ENCODE measurements at places on chromosomes 1 and 21. TPM values are rescaled to one million over a fixed set of nuclear protein-coding genes. Genes with fewer than 3 reads are reported as not detected.
A peak's percentile ranks its signal among the peaks of the same experiment; 100 is the strongest.

SLC45A3 gene
- polyA plus RNA-seq: 2.6 TPM

CHI3L2 gene
- 1.8 TPM for polyA plus RNA-seq

CBS gene
- polyA plus RNA-seq: 22.2 TPM

TSPAN2 gene
- 3.4 TPM for polyA plus RNA-seq

HCRTR1 gene
- polyA plus RNA-seq: 0.24 TPM

GRCh38 chr21:26171258-26172100 is 909 bp upstream of the APP start:
- no peak for DNase-seq

DNA sequence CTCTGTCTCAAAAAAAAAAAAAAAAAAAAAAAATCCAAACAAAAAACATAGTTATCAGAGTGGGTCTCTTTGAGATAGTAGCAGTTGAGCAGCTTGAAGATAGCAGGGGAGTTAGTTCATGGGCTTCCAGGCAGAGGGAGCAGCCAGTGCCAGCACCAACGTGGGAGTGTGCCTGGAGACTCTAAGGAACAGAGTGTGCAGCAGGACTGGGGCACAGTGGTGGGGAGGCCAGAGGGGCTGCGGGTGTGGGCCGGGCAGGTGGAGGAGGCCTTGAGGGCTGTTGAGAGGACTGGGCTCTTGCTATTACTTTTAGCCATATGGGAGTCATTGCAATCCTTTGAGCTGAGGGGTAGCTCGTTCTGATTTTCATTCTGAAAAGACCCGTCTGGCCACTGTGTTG is 63.8 kb downstream of the RYR2 start:
- no peak for DNase-seq

DNA sequence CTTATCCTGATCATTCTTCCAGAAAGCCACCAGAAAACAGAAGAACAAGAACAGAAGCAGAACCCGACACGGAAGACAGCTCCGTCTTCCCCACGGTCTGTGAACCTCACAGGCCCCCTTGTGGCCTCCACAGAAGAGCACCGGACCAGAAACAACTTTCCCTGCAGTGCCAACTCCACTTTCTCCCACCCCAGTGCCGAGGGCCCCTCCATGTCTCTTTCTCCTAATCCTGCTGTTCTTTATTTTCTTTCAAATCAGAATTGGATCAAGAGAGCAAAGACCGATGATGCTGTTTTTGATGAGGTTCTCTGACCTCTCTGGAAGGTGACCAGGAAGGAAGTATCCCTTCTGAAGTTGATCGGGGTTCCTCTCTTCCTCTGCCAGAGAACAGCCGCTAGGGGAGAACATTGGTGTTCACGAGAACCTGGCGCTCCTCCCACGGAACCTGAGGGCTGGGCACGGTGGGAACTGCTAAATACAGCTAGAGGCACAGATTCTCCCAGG is 58.9 kb upstream of the CTTNBP2NL start:
- DNase-seq: peak; percentile 66

- DNase-seq: no peak
Measured at GRCh38 chr1:240965581-240966091, 353.7 kb upstream of the GREM2 start.

DNA sequence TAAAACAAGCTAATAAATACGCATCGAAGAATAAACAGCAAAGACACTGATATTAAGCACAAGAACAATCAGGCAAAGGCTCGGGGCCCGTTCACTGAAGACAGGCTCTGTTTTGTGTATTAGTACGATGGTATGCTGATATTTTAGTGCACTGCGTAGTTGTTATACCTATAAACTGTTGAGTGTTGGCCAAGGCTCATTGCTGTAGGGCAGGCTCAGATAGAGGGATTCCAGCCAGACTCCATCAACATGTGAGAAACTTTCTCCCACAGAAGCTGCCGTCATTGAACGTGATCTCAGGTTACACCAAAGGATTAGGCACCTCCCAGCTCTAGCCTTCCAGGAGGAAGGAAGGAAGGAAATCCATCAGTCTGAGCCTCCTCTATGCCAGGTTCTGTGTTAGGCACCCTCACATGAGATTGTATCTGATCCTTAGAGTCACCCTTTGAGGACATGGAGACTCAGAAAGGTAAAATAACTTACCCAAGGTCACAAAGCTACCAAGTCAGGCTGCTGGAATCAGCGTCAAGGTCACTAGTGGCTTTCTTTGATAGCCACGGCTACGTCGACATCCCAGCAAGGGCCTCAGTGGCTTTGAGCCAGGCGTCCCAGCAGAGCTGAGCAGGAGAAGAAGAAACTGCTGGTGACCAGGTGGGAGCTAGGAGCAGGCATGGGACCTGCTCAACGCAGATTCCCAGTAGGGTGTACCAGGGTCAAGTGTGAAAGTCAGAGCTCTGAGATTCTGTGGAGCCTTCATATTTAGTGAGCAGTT is 14.8 kb downstream of the BCAR3 start:
- DNase-seq: no peak

DNA sequence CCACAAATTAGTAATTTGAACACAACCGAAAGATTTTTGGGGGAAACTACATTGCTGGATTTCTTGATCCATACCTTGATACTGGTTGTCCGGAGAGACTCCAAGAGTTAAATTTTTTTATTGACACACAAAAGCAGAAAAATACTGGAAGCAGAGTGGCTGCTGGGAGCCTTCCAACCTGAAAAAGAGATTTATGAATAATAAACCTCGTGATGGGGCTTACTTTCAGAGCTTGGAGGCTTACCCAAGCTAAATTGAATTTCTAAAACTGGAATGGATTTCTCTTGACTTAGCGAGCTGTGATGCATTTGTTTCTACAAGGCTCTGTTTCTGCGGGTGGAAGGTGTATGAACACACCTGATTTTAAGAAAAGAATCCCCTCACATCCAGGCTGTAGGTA is 35.7 kb downstream of the PCP4 start:
- DNase-seq: no peak

GRCh38 chr1:223230161-223230881 is 87.3 kb upstream of the TLR5 start:
- no peak for DNase-seq

DNA sequence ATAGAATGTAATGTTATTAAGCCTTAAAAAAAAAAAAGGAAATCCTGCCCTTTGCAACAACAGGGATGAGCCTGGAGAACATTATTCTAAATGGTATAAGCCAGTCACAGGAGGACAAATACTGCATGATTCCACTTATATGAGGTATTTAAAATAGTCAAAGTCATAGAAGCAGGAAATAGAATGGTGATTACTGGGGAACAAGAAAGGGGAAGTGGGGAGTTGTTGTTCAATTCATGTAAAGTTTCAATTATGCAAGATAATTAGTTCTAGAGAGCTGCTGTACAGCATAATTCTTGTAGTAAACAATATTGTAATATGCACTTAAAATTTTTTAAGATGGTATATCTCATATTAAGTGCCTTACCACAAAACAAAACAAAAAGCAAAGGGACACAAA is 13.2 kb downstream of the FCER1A start:
- DNase-seq: no peak

- peak; percentile 48 for DNase-seq
Measured at GRCh38 chr1:3271866-3272265, 182.6 kb upstream of the ARHGEF16 start.
